Hippocampal formation (tissue), 2 donors: ENCODE measurements at places on chromosomes 12 and 14.

DNA sequence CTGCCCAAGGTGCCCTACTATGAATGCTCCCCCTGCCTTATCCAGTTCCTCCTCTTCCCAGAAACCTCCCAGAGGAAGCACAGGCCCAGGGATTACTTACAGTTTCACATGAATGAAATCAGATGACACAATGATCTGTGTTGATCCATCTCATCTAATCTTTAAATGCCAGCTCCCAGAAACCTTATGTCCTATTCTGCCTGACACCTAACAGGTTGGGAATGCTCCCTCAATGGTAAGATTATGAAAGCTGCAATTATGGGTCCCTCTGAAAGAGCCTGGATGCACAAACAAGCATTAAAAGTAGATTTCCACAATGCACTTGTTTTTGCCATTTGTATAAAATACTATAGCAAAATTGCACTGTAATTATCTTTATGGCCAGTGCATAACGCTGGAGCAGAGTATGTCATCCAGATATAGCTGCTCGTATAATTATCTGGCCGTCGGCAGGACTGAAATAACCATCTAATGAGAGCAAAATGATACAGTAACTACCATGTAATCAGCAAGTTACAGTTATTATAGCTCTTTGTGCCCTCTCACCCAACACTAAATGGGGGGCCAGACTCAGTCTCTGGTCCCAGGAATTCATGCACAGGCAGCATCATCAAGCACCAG lies 4.4 kb upstream of the ZBTB39 start:
- DNase-seq: no peak

GRCh38 chr14:64800000-64800399 lies 79.7 kb downstream of the SPTB start:
- DNase-seq: no peak

DNA sequence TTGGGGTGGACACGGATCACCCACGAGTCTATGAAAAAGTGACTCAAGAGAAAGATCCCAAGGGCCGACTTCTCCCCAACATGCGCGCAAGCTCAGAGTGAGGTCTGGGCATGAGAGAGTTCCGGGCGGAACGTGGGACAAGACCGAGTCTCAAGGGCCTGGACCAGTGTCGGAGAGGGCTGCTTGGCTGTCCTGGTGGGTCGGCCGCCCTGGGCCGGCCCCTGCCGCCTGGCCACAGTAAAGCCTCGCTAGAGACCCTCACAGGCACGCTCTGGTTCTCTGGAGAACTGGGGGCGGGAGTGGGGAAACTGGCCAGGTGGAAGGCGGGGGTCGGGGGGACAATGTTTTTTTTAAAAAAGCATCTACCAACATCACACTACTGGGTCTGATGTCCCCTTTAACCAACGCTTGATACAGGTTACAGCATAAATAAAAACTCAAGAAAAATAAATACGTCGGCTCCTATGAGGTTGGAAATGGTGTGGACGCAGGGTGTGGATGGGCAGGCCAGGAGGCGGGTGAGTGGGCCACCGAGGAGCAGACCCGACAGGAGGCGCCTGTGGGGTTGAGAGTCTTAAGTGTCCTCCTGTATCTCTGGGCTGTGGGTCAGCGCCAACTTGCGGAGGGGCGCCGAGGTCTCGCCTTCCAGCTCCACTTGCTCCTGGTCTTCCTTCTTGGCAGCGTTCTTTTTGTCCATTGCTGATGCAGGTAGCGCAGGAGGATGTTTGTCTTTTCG lies 74.7 kb downstream of the KLHL28 start:
- DNase-seq: no peak

DNA sequence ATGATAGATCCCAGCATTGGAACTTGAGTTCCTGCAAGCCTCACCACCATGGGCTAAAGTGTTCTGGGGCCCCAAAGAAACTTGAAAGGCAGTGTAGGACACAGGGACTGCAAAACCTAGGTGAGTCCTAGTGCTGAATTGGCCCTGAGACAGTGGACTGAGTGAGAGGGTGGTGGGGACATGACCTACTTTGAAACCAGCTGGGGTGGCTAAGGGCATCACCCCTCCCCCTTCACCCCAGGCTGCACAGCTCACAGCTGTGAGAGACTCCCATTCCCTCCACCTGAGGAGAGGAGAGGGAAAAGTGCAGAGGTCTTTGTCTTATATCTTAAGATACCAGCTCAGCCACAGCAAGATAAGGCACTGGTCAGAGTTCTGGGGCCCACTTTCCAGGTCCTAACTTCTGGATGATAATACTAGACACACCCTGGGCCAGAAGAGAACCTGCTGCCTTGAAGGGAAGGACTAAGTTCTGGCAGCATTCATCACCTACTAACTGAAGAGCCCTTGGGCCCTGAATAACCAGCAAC lies 62.5 kb downstream of the MAPKAPK5 start:
- DNase-seq: no peak

DNA sequence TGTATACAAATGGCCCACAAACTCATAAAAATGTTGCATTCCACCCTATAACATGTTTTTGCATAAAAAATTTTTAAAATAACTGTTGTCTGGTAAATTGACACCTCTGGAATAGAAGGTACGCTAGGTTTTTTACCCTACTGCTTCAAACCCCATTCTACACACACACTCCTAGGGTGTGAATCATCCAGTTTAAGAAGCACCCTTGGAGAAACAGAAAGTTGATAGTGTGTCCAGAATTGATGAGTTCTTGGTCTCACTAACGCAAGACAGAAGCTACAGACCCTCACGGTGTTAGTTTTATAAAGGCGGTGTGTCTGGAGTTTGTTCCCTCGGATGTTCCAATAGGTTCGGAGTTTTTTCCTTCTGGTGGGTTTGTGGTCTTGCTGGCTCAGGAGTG lies 158.5 kb downstream of the KLRB1 start:
- no peak for DNase-seq

DNA sequence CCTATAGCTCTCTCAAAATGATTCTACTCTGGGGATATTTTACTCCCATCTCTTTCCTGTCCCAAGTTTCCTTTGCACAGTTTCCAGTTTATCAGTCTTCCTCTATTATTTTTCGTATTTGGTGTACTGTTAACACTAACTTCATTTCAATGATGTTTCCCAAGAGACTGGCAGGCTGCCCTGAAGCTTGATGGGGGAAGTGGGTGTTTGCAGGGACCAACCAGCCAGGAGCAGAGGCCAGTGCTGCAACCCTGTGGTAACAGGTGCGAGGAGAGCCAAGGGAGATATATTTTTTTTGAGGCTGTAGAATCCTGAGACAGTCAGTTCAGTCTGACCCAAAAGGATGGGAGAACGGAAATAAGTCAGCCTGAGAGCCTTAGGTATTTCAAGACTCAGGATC lies 11.8 kb upstream of the CEBPE start:
- no peak for DNase-seq
